NAMALWA (cell line): ENCODE measurements at places on chromosomes 7 and 10.

GRCh38 chr7:28524978-28525377 is 112.7 kb downstream of the CREB5 start:
- no peak for DNase-seq

- DNase-seq, result peak; percentile 81
These were observed 82.5 kb downstream of the ZNF365 start for GRCh38 chr10:62456611-62457101.

GRCh38 chr7:98396768-98397167 is 4.1 kb downstream of the BAIAP2L1 start:
- no peak for DNase-seq

- DNase-seq, result no peak
These were observed 339.0 kb upstream of the ZMIZ1 start for GRCh38 chr10:78729800-78730199.

- no peak for DNase-seq
These were observed 300.7 kb upstream of the ZNF32 start for GRCh38 chr10:43949351-43949750.

DNA sequence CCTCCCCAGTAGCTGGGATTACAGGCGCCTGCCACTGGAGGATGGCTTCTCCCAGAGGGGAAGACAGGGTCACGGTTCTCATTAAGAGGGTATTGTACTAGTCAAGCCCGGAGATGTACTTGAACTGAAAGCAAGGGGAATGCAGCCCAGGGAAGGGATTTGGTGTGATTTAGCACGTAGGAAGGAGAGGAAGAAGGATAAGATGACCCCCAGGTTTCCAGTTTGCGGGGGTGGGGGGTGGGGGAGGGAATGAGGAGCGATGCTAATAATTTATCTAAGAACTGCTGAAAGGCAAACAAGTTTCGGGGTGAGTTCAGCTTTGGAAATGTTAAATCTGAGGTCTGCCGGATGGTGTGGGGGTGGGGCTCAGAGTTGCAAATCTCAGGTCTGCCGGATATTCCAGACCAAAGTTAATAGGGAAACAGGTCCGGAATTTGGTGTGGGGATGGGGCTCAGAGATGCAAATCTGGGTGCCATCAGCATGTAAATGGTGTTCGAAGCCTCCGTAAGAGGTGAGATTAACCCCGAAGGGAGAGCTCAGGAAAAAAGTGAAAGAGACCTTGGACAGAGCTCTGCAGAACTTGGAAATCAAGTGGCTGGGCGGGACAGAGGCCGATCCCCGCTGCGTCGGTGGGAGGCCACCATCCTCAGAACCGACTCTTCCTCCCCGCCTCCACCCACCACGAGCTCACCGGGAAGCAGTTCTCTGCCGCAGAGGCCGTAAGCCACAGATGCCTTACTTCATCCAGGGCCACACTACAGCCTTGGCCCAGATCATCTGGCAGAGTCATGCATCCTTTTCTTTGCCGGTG is 1.6 kb upstream of the SEPHS1 start:
- DNase-seq, result no peak

DNA sequence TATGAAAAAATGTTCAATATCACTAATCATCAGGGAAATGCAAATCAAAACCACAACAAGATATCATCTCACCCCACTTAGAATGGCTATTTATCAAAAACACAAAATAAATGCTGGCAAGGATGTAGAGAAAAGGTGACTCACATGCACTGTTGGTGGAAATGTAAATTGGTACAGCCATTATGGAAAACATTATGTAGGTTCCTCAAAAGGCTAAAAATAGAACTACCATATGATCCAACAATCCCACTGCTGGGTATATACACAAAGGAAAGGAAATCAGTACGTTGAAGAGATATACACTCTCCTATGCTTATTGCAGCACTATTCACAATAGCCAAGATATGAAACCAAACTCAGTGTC is 50.2 kb downstream of the CDK1 start:
- DNase-seq, result no peak

GRCh38 chr7:76257973-76258372 is 44.5 kb upstream of the HSPB1 start:
- peak; percentile 42 for DNase-seq
